ENCODE measurements at places on chromosomes 3 and 15.
A peak's percentile ranks its signal among the peaks of the same experiment; 100 is the strongest.

GRCh38 chr15:60372227-60372626 lies 25.6 kb downstream of the ANXA2 start:
- DNase-seq = no peak

GRCh38 chr15:61133361-61133760 lies 95.7 kb downstream of the RORA start:
- DNase-seq = no peak

GRCh38 chr15:94671858-94672532 lies 440.6 kb downstream of the MCTP2 start:
- DNase-seq = no peak

- DNase-seq = no peak
Observed at GRCh38 chr15:79728867-79729266, 167.9 kb downstream of the MTHFS start.

DNA sequence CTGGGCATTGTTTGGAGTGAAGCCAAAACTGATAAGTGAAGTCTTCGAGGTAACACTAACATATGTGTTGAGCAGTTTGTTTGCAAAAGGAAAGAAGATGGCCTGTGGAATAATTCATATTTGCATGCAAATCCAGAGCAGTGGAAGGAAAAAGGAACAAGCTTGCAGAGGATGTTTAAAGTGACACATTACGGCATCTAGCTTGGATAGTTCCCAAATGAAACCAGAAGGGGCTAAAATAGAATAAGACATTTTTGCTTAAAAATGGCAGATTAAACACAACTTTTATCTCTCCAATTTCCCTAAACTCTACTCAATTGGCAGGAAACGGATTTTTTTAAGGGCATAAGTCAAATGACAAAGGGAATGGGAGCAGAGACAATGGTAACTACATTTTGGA lies 25.4 kb upstream of the RYK start:
- DNase-seq = peak; percentile 14

DNA sequence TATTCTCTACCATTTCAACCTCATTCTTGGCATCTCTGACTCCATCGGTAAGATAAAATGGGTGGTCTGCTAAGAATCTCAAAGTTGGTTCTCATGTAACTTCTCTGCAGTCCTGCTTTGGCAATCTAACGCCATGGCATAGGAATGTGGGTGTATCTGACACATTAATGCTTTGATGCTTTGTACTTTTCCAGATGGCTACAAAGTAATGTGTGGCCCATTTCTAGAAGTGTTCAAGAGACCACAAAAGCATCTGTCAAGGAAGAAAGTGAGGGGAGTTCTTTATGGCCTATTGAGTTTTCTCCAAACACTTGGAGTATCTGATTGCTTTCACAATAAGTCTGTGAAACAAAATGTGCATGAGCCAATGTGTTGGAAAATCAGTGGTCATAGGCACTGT lies 339.9 kb upstream of the TGFBR2 start:
- DNase-seq = no peak

- peak; percentile 29 for DNase-seq
Observed at GRCh38 chr15:96495386-96495785, 164.9 kb downstream of the NR2F2 start.

DNA sequence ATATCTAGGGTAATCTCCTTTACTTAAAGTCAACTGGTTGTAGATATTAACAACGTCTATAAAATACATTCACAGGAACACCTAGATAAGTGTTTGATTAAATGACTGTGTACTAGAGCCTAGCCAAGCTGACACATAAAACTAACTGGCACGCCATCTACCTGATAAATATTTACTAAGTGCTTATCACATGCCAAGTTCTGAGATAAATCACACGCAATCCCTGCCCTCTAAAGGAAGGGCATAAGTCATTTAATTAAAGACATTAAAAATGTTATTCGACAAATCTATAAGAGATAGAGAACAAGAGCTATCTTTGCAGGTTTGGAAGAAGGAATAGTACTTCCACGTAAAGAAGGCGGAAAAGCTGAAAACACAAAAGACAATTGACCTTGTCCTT lies 11.1 kb upstream of the MB21D2 start:
- DNase-seq = no peak

DNA sequence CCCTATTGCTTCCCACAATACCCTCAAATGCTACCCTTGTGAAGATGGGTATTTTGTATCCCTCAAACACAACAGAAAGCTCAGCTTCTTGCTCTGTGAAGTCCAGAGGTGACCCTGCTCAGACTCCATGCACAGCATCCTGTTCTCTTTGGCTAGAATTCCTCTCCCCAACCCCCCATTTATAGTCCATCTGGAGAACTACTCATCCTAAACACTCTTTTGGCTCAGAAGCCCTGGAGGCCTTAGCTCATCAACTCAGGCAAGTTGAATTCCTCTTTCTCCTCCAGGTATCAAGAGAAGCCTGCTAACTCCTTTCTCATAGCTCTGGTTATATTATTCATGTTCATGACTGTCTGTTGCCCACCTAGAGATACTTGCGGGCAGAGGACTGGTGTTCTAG lies 18.3 kb upstream of the GASK1A start:
- DNase-seq = no peak

DNA sequence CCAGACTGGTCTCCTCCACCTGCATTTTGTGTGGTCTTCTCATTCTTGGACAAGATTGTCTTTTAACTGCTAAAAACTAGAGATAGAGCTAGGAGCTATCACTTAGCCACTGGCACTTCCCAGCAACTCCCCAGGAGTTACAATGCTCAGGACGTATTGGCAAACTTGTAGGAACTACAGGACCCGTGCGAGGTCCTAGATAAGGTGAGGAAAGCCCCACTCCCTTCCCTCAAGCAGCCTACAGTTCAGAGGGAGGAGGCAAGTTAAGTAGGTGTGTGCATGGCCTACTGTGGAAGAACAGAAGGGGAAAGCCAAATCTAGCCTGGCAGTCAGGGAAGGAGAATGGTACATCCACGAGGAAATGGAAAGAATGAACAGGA lies 504.7 kb upstream of the PROK2 start:
- DNase-seq = no peak
